Midbrain (tissue), 1 donor: ENCODE measurements at places on chromosomes 7 and 10.

DNA sequence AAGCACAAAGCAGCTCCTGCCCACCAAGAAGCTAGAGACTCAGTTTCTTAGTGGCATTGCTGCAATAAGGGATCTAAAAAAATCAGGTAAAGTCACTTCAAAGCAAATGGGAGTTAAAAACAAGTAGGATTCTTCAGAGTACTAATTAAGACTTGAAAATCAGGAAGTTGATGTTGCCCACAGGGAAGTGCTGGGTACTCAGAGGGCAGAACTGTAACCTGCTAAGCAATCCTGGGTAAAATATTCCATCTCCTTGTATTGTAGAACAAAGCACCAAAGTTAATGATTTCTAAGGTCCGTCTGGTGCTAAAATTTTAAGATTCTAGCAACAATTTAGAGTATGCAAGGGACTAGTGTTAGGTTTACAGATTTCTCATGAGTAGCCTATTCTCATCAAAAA lies 8.3 kb downstream of the PEX1 start:
- DNase-seq, result no peak

GRCh38 chr10:16562891-16563290 lies 41.2 kb upstream of the C1QL3 start:
- no peak for DNase-seq

- no peak for DNase-seq
Observed at GRCh38 chr7:93108003-93108402, 9.8 kb downstream of the SAMD9 start.

GRCh38 chr10:9003122-9003521 lies 948.6 kb downstream of the GATA3 start:
- no peak for DNase-seq

GRCh38 chr10:17779784-17780183 lies 27.8 kb downstream of the TMEM236 start:
- peak; percentile 23 for DNase-seq

GRCh38 chr7:84784450-84784849 lies 402.4 kb downstream of the SEMA3D start:
- no peak for DNase-seq

GRCh38 chr7:16484453-16485158 lies 19.1 kb upstream of the SOSTDC1 start:
- no peak for DNase-seq

GRCh38 chr7:139720705-139721231 lies 57.0 kb downstream of the HIPK2 start:
- no peak for DNase-seq

DNA sequence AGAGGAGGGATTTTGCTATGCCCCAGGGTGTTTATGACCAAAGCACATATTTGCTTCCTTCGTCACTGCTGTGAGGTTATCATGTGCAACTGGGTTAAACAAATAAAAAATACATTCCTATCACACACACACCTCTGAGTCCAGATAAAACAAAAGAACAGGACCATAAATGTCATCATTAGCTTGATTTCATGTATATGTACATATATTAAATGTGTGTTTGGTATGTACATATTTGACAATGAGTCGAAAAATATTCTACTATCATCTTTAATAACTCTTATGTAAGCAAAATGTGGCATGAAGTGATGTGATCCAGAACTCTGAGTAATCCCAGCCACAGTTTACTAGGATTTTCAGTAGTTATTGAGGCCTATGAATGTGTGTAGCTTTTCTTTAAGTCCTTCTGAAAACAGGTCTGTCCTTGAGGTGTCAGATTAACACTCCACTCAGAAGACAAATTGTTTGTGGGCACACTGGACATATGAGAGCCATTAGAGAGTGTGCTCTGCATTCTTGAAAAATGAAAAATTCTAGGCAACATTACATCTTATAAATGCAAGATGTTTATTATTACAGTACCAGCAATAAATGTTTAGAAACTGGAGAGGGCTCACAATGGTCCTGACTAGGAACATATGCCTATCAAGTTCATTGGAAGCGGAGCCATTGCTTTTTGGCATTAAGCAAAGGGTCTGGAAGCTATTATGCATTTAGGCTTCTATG lies 335.1 kb upstream of the SEMA3A start:
- no peak for DNase-seq

DNA sequence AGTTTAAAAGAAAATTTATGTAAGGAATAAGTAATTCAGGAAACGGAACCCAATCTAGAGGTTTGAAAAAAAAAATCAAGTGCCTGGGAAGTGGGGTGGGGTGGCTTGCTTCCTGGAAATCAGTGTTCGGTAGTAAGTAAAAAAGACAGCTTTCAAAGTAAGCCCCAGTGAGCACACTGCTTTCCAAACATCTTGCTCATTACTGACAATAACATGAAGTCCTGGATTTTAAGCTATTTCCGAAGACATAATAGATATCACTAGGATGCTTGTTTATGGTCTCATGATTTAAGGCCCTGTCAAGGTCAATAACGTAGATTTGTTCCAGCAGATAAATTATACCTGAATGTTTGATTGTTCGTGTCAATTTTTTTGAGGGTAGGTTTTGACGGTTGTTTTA lies 1.3 kb downstream of the STAMBPL1 start:
- DNase-seq, result peak; percentile 21

- DNase-seq, result no peak
Observed at GRCh38 chr7:21867816-21868575, 77.7 kb downstream of the CDCA7L start.

DNA sequence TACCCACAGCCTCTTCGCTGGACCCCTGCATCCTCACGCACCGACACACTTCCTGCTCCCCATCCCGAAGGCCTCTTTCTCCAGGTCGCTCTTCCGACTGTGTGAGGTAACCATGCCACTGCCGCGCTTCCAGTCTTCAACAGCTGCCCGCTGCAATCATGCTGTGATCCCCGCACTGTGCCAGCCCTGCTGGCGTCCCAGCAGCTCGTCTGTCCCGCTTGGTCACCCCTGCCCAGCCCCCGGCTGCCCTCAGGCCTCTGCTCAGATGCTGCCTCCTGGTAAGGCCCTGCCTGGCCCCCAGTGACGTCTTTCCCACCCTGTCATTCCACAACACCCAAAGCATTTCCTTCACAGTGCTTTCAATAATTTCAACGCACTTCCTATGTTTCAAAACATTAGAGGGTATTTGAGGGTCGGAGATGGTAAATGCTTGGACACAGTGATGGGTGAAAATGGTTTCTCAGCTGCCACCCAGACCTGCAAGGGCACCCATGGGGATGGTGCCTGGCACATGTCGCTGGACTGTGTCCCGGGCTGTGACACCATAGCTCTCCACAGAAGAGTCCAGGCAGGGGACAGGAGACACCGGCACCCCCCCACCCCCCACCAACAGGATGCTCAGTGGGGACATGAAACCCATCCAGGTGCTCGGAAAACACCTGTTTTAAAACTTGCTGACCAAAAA lies 125.2 kb downstream of the MAD1L1 start:
- DNase-seq, result peak; percentile 46

DNA sequence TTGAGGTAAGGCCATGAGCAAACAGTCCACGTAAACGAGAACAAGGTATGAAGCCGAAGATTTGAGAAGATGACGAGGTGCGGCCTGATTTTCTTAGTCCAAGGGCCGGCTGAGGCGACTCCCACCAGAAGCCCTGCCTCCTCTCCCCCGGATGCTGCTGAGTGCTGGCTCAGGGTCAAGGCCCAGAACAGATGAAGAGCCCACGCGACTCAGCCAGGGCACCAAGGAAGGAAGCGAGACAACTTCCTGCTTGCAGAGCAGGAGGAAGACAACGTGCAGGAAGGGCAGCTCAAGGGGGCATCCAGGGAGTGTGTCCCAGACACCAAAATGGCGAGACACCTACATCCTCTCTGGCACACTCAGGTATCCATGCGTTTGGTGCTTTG lies 99.5 kb downstream of the CYTH3 start:
- DNase-seq, result no peak

- no peak for DNase-seq
Observed at GRCh38 chr10:128499956-128500355, 373.7 kb upstream of the MKI67 start.

GRCh38 chr7:49772916-49773217 lies 571 bp upstream of the VWC2 start:
- DNase-seq, result no peak

DNA sequence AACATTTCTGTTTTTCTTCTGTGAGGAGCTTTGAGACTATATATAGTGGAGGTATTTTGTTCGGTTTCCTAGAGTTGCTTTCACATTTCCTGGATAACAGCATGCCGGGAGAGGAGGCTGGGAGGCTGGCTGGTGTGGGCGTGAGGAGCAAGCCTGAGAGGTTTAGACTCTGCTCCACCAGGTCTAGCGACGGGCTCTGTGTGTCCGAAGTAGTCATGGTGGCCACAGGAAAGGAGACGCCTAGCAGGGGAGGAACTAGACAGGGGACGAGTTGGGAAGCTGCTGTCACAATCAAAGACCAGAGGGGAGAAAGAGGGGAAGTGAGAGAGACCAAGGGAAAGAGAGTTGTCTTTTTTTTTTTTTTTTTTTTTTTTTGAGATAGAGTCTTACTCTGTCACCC lies 19.6 kb downstream of the PTPRE start:
- no peak for DNase-seq

GRCh38 chr10:50514995-50515394 lies 108.8 kb downstream of the SGMS1 start:
- DNase-seq, result no peak
